ENCODE measurements at places on chromosomes 7 and 10. TPM values are rescaled to one million over a fixed set of nuclear protein-coding genes. Genes with fewer than 3 reads are reported as not detected.

DNA sequence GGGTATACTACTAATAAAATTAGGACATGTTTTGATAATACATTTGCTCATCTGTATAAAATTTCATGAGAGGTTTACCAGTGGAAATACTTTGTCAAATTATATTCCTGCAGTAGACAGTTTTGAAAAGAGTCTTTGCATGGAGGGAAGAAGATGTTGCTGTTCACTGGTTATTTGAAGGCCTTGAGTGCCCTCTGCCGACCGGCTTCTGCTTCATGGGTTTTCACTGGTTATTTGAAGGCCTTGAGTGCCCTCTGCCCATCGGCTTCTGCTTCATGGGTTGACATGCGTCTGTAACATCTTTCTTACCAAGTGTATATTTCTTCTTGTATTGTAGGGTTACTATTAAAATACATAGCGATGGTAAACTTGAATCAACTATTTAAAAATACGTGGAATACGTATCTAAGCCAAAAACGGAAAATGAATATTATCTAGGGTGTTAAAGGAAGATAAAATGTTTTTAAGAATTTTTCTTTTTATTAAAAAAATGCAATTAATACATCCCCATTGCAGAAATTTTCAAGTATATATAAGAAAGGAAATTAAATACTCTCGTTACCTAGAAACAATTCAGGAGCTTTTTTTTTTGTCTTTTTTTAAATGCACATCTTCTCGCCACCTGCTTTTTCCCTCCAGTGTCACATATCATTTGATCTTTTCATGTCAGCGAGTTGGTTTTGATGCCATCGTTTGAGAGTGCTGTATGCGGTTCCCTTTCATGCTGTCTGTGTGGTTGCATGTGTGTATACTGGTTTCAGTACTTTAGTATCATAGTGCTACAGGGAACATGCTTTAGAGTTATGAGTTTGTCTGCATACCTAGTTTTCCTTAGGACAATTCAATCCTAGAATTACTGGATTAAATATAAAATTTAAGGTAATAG, 73.4 kb downstream of the SHH start:
- peak; percentile 43 for DNase-seq
- peaks cover 2% of the 10 kb centered on the region for H3K27me3 ChIP-seq
- peaks cover 28% of the 10 kb centered on the region for H3K36me3 ChIP-seq
- peaks cover 3% of the 10 kb centered on the region for H3K4me1 ChIP-seq

GRCh38 chr10:77919713-77920108, 6.8 kb downstream of the DLG5 start:
- peak overlapping the region; percentile 94 for H3K27ac ChIP-seq
- peaks cover 56% of the 10 kb centered on the region for H3K4me1 ChIP-seq
- no peak for DNase-seq
- no peaks in the 10 kb centered on the region for H3K27me3 ChIP-seq
- no peak overlapping the region for H3K4me3 ChIP-seq
- peaks cover 5% of the 10 kb centered on the region for H3K36me3 ChIP-seq

DNA sequence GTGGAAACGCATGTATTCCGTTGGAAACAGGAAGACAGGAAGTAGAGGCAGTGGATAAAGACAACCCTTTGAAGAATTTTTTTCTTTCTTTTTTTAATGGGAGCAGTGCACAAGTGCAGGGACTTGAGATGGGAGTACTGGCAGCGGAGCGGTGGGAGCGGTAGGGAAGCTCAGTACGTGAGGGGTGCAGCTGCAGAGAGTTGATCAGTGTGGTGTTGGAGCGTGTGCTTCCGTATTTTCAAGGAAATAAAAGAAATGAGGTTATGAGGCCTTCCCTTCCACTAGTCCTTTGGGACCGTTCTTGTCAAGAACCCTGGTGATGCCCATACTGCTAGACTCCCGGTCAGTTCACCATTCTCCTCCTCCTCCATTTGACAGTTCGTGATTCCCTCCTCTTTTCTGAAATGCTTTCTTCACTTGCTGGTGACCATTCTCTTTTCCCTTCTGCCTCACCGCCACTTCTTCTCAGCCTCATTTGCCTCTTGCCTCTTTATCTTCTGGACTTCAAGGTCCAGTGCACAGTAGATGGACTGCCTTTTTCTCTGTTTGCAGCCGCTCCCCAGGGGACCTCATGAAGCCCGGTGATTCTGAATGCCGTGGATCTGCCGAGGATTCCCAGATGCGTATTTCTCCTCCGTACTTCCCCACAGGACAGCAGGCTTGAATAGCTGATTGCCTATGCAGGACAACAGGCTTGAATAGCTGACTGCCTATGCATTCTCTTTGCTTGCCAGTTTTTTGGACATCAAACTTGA, 39.1 kb upstream of the TMEM236 start:
- no peak overlapping the region for H3K4me3 ChIP-seq
- peaks cover 34% of the 10 kb centered on the region for H3K36me3 ChIP-seq
- H3K27ac ChIP-seq, result no peak overlapping the region
- DNase-seq, result no peak

GRCh38 chr7:31896925-31897324, 173.3 kb downstream of the PDE1C start:
- H3K27me3 ChIP-seq, result peaks cover 11% of the 10 kb centered on the region
- no peaks in the 10 kb centered on the region for H3K36me3 ChIP-seq
- no peak overlapping the region for H3K27ac ChIP-seq
- H3K4me1 ChIP-seq, result peaks cover 8% of the 10 kb centered on the region
- no peak for DNase-seq

DNA sequence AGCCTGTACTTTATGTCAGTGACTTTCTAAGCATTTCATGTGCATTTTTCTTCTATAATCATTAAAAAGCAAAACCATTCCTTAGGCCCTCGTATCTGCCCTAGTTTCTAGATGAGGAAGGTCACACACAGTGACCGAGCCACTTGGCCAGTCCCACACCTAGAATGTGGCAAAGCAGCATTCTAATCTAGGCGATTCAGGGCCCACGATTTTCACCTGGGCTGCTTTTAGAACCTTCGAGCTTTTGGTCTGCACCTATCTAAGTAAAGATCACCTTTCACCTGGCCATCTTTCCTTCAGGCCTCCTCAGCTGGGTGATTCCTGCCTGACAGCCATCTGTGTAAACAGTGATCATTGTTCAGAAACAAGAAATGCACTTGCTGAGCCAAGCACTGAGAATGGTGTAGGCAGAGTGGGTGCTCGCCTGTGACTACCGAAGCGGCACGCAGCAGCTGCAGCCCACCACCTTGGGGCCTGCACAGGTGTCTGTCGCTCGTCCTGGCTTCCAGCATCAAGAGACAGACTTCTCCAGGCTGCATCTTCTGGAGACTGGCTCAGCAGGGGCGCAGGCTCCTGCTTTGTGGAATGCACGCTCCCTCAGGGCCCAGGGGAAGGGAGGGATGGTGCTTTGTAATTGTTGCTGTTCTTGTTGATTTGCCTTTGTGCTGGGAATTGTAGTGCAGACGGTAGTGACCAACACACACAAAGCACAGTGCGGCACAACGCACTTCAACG, 149.0 kb upstream of the INSYN2A start:
- H3K36me3 ChIP-seq, result peaks cover 6% of the 10 kb centered on the region
- no peak overlapping the region for H3K4me3 ChIP-seq
- no peaks in the 10 kb centered on the region for H3K4me1 ChIP-seq
- H3K27me3 ChIP-seq, result no peaks in the 10 kb centered on the region

- no peak overlapping the region for H3K4me3 ChIP-seq
- peaks cover 5% of the 10 kb centered on the region for H3K36me3 ChIP-seq
- no peaks in the 10 kb centered on the region for H3K27me3 ChIP-seq
- H3K4me1 ChIP-seq, result peaks cover 6% of the 10 kb centered on the region
- no peak for DNase-seq
- H3K27ac ChIP-seq, result peak overlapping the region; percentile 80
These were observed 4.9 kb upstream of the ZSCAN21 start for GRCh38 chr7:100044718-100045117.

- no peaks in the 10 kb centered on the region for H3K36me3 ChIP-seq
- no peaks in the 10 kb centered on the region for H3K27me3 ChIP-seq
- H3K4me1 ChIP-seq, result no peaks in the 10 kb centered on the region
- no peak overlapping the region for H3K4me3 ChIP-seq
- H3K27ac ChIP-seq, result no peak overlapping the region
These were observed 90.2 kb downstream of the IPMK start for GRCh38 chr10:58177362-58177947.

DNA sequence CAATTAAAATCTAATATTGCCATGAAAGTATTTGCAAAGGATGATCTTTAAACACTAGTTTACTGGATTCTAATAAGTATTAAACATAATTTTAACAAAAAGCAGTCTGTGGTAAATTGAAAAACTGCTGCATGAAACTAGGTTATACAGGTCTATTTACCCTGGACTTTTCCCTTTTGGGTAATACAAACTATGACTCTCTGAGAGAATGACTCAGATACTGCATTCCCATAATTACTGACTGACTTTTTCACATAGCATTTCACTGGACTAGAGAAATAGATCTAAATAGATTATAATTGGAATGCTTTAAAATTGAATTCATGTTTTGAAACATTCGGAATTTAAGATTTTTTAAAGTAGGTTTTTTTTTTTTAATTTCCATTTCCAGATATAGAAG, 395.7 kb downstream of the THSD7A start:
- no peak for DNase-seq
- no peak overlapping the region for H3K4me3 ChIP-seq
- no peaks in the 10 kb centered on the region for H3K27me3 ChIP-seq
- H3K27ac ChIP-seq, result no peak overlapping the region
- no peaks in the 10 kb centered on the region for H3K36me3 ChIP-seq

DNA sequence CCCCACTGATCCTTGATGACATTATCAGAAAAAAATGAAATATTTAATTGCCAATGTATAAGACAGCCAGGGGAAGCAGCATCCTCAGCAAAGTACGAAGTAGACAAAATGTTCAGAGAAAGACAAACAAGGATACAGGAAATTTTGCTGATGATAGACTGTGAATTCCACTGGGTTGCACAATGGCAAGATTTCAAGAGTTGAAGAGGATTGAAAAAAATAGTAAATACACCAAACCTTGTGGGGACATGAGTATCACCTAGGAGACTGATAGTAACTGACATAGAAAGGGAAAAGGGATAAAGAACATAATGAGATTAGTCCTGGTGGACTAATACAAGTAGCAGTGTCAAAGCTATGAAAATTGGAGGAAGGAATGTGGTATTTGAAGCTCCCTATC, 16.5 kb downstream of the CNOT4 start:
- peaks cover 2% of the 10 kb centered on the region for H3K36me3 ChIP-seq
- no peak for DNase-seq
- no peak overlapping the region for H3K27ac ChIP-seq
- no peak overlapping the region for H3K4me3 ChIP-seq
- H3K4me1 ChIP-seq, result no peaks in the 10 kb centered on the region

DNA sequence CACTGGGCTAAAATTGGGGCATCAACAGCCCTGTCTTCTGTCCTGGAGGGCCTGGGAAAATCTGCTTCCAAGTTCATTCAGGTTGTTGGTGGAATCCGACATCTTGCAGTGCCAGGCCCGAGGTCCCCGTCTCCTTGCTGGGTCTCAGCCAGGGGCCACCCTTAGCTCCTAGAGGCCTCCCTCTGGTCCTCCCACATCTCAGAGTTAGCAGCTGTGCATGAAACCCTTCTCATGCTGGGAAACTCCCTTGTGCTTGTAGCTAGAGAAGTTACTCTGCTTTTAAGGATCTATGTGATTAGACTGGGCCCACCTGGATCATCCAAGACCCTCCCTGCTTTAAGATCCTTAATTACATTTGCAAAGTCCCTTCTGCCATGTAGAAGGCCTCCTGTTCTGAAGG, 15.3 kb downstream of the HIP1 start:
- H3K36me3 ChIP-seq, result no peaks in the 10 kb centered on the region
- no peak overlapping the region for H3K4me3 ChIP-seq
- H3K4me1 ChIP-seq, result no peaks in the 10 kb centered on the region
- DNase-seq, result no peak

DNA sequence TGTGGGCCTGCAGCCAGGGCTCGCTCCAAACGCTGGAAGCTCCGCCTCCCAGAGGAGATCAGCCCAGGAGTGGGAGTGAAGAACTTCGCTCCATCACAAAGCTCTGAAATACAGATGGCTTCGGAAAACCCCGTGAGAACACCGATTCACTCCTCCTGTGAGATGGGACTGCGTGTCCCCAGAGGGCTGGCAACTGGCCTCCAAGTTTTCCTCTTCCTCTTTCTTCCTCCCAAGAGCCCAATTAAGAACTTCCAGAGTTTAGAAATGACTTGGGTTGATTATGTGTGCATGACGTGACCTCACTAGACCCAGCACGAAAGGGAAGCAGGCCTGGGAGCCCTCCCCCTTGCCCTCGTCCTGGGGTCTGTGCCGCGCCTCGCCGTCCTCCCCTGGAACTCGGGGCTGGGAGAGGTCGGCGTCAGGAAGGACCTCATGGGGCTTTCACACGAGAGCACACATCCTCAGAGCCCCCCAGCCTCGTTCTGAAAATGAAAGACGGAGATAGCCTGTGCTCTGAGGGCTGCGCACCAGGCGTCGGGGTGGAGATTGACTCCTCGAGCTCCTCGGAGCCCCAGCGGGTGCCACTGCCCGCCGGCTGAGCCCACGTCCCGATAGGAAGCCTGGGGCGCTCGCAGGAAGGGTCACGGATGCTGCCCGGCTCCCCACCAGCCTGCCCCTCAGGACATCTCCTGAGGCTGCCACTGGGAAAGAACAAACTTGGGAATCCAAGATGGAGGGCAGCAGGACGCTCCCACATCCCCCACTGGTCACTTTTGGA, 37.8 kb downstream of the PTPRN2 start:
- peaks cover 11% of the 10 kb centered on the region for H3K27me3 ChIP-seq
- no peak overlapping the region for H3K4me3 ChIP-seq
- DNase-seq, result no peak

GRCh38 chr7:92840316-92840715, 3.9 kb upstream of the CDK6 start:
- no peaks in the 10 kb centered on the region for H3K36me3 ChIP-seq
- peaks cover 63% of the 10 kb centered on the region for H3K27me3 ChIP-seq
- no peak overlapping the region for H3K27ac ChIP-seq
- no peak for DNase-seq
- peaks cover 10% of the 10 kb centered on the region for H3K4me1 ChIP-seq

- no peaks in the 10 kb centered on the region for H3K4me1 ChIP-seq
- DNase-seq, result no peak
- H3K36me3 ChIP-seq, result no peaks in the 10 kb centered on the region
- no peak overlapping the region for H3K27ac ChIP-seq
These were observed 80.3 kb upstream of the FAM171A1 start for GRCh38 chr10:15451137-15452094.

BCCIP gene
- total RNA-seq, result 69.8 TPM

RTKN2 gene
- 13.2 TPM for total RNA-seq

NPFFR1 gene
- total RNA-seq, result not detected

KIAA1549 gene
- total RNA-seq, result 43.1 TPM

CDK14 gene
- 117 TPM for total RNA-seq

CCDC146 gene
- 14.8 TPM for total RNA-seq

GPRIN2 gene
- total RNA-seq, result 19.8 TPM

GDF2 gene
- not detected for total RNA-seq

GRM8 gene
- 4.2 TPM for total RNA-seq

ELOVL3 gene
- not detected for total RNA-seq

Measured in progenitor cell of endocrine pancreas (in vitro differentiated cells).